ENCODE measurements at places on chromosomes 6 and 20.

- DNase-seq = no peak
Measured at GRCh38 chr20:22795871-22796270, 211.5 kb upstream of the FOXA2 start.

DNA sequence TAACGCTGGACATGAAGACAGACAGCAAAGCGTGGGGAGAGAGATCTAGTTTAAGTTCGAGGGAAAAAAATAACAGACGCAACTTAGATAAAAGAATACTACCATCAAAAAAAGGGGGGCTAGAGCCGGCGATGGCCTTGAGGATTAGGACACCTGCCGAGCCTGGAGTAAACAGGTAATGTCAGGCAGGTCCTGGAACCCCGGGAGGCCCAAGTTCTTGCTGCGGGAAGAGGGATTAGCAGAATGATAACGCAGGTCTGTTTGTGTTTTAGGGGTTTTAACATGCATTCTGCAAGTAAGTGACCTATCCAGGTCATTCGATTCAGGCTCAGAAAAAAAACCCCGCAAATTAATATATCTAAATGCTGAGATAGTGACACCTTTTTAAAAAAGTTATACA, 754 bp upstream of the TMEM170B start:
- no peak for DNase-seq

DNA sequence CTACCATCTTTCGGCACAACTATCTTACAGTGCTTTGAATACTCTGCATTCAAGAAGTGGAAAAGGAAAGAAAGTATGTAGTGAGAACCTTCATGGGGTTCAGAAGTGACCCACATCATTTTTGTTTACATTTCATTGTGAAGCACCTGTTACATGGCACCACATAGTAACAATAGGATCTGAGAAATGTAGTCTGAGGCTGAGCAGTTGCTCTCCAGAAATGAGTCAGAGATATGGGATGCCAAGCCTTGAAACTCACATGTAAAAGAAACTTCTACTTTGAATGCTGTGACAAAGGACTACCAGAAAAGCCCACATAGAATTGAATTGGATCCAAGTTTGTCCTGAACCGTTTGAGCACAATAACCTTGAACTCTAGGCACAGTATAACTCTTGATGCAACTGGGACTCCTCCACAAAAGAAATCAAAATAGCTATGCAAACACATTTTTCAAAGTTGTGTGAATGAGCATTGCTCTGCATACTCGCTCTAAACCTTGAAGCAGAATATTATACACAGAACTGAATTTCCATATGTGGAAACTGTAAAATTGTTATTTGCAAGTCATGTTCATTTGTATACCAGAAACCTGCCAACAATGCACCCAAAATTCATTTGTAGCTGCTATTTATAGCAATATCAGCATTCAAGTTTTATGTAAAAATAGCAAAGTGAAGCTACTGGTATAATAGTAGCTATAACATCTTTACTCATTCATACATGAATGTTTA, 400.9 kb upstream of the POU3F2 start:
- DNase-seq = no peak

DNA sequence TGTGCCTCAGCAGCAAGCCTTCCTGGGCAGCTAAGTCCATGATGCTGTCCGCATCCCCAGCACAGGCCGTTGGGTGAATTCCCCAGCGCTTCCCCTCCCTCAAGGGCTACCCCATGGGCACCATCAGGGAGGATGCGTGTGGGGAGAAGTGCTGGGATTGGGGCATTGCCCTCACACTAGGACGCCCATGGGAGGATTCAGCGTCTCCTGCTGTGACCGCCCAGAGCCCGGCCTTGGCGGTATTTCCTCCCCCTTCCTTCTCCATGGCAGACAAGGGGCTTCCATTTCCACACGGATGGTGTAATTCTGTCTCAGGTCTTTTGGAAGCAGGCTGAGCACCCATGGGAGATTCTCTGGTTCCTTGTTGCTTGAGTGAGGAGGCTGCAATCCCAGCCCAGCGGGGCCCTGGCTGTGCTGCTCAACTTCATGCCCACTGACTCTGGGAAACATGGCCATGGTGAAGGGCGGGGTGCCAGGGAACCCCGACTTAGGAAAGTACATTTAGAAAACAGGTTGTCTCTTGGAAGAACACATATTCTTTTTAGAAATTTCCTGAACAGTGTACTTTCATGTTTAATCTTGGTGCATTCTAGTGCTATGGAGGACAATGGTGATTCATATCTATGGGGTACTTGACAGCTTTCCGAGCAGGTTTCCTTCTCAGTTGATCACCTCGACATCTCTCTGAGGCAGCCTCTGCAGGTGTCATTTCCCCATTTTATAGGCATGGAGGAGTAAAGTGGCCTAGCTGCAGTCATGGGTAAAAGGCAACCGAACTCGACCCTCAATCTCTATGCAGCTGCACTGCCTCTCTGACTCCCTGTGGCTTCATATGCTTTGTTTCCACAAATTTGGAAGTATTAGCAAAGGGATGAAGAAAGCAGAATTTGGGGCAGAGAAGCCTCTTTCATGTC, 178.2 kb upstream of the CST7 start:
- DNase-seq = no peak

DNA sequence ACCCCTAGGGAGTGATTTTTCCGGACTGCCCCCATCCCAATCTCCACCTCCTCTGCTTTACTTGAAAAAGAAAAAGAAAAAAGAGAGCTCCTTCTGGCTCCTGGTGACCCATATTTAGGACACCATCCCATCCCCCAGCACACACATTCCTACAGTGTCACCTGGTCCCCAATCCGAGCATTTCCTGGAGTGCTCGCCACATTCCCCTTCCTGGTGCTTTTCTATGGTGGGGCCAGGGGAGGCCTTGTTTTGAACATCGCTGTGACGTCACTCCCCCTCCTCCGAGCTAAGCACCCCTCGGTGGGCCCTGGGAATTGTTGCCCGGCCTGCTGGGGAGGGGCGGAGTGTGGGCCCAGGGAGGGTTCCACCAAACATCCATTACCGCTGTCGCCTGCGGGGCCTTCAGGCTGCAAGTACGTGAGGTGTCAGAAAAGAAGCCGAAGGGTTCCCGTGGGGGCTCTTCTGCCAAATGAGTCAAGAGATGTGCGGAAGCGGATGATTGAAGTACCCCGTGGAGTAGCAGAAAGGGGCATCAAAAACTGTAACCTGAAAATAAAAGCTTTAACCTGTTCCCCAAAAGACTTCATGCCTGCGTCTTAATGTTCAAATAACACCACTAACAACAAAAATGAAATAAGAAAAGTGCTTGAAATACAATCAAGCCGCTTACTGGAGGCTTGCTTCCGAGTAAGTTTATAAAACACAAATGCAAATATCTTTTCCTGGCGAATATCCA, 2.8 kb upstream of the FOXC1 start:
- no peak for DNase-seq

GRCh38 chr6:132446141-132446854, 45.0 kb upstream of the MOXD1 start:
- no peak for DNase-seq

GRCh38 chr6:4776493-4777393, 539 bp downstream of the CDYL start:
- no peak for DNase-seq

GRCh38 chr6:135811644-135812526, 39.6 kb upstream of the PDE7B start:
- no peak for DNase-seq
